ENCODE measurements at places on chromosomes 16 and 17. TPM values are rescaled to one million over a fixed set of nuclear protein-coding genes. Genes with fewer than 3 reads are reported as not detected.

Gene SCARF1
- total RNA-seq, result 11.1 TPM

Gene KCNAB3
- total RNA-seq, result 8.0 TPM

Gene GDPD3
- total RNA-seq, result 2.1 TPM

Gene TBC1D3I
- not detected for total RNA-seq

Gene ESRP2
- 4.6 TPM for total RNA-seq

Gene HID1
- 16.0 TPM for total RNA-seq

Gene ATAD5
- 8.5 TPM for total RNA-seq

Gene KRT14
- 51.0 TPM for total RNA-seq

Gene PLXDC1
- total RNA-seq, result 49.3 TPM
